ENCODE measurements at places on chromosomes 5 and 9.
A peak's percentile ranks its signal among the peaks of the same experiment; 100 is the strongest.

DNA sequence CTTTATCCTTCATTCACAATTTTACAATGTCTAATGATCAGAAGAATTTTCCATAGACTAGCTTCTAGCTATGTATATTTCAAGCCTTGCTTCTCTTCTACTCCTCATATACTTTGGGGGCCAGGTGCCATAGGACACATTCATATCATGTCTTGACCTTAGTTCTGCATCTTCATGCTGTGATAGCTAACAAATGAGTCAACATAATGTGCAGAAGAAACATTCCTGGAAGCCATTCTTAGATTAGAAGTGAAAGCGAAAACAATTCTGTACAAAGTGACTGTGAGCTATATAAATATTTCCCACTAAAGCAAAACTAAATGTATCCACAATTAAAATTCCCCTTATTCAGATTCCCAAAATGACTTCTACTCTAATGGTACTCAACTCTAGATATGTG, 320.2 kb upstream of the NREP start:
- DNase-seq, result no peak

GRCh38 chr5:105752801-105753200, 1917.9 kb downstream of the EFNA5 start:
- DNase-seq, result no peak

DNA sequence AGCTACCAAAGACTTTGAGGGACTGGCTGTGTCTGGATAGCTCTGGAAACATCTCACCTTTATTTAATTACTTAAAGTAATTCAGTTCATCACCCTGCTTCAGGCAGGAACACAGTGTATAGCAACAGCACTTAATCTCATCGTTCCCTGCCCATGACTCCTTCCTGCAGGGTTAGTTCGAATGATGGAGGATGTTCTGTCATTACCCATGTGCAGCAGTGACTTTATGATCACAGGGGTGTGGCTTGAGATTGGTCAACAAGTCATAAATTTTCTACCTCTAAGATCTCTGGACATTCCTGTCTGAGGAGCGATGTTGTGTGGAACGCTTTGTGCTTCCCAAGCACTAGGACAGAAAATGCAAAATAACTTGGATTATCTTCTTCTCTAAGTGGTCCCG, 37.1 kb upstream of the PRUNE2 start:
- no peak for DNase-seq

DNA sequence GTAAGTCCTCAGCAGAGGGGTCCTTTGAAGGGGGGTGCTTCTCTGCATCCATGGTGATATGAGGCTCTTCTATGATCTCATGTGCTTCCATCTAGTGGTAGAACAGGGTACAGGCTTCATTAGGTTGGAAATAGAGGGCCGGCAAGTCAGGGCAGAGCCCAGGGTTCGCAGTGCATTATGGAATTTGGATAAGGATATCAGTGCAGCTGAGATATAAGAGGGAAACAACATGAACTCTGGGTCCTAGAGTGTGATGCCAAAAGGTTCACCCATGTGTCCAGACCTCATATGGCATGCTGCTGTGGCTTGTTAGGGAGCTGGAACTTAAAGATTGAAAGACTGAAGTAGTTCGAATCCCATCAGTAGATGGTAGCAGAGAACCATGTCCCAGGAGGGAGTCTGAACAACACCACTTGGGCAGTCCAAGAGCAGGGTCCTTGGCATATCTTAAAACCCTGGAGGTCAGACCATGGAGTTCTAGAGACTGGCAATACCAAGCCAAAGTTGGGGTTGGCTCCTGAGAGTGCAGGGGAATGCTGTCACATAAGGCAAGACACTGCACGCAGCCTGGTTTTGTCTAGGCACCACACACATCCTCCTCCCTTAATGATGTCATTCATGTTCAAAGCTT, 2.3 kb downstream of the FAM221B start:
- DNase-seq, result no peak

GRCh38 chr5:172855597-172856292, 21.7 kb downstream of the ERGIC1 start:
- DNase-seq, result no peak

DNA sequence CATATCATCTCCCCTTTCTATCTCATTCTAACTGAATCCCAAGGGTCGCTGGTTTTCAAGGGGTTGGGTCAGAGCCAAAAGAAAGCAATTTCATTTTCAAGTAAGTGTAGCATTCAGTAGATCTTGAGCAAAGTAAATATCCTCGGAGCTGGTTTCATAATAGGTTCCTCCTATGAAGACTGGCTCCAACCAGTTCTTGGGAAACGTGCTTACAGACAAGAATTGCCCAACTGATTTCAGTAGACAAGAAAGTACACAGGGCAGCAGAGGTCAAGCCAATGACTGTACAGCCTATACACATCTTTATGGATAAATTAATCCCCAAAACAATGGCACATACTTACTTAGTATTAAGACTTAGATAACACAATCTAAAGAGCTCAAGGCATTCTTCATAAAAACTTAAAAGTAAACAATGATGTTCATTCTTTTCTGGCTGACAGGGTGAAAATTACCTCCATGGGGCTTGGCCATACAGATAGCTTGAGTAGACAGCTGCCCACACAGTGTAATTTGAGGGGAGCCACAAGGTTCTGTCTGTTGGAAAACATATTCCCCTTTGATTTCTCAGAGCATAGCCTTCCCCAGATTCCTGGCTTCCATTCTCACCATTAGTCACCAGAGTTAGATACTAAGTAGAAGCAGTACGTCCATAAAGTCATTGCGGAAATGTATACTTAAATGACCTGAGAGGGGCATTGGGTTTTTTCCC, 163.9 kb downstream of the ARRDC3 start:
- peak; percentile 30 for DNase-seq

DNA sequence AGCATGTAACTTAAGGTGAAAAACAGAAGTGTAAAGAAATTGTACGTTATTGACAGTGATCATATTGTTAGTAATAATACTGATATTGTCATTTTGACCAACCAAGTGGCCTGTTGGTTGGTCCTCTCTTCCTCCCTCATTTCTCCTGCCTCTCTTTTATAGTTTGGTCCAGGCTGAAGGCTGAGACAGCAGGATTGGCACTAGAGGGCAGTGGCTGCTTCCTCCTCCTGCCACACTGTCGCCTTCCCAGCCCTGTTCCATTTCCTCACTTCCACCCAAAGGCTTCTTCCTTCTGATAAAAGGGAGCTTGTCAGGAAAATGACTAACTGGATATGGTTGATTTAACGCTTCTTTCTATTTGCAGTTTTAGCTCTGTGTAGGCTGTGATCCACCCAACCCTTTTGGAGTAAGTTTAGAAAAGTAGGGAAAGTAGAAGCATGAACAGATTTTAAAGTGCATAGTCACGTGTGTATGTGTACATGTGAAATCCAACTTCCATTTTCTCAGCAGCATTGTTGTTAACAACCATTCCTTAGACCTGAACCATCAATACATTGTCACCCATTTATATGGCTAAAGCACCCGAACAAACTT, 35.6 kb downstream of the PTCD2 start:
- DNase-seq, result peak; percentile 19

DNA sequence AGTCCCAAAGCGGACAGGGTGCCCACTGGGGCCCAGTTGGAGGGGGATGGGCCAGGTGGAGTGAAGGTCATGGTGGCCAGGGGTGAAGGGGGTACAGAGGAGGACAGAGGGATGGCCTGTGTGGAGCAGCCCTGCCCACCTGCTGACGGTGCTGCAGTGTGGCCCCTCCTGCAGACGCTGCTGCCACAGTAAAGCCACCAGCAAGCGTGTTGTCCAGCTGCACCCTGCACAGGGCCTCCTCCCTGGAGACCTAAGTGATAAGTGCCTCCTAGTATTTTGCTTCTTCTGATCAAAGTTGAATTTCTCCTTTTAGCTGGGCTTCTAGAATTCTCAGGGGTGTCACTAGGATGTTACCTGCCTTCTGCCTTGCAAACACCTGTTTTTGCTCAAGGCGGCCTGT, 299.3 kb upstream of the IRX4 start:
- no peak for DNase-seq

GRCh38 chr5:17748941-17749340, 114.7 kb downstream of the TAF11L14 start:
- no peak for DNase-seq

All from GM04504 (cell line).